ENCODE measurements at places on chromosomes 5 and 9.

- DNase-seq = no peak
These were observed 966.3 kb upstream of the C9orf72 start for GRCh38 chr9:28539434-28540070.

GRCh38 chr5:135609981-135610380 is 31.2 kb upstream of the CXCL14 start:
- DNase-seq = no peak

- no peak for DNase-seq
These were observed 321.5 kb downstream of the ENC1 start for GRCh38 chr5:74319076-74319475.

- DNase-seq = no peak
These were observed 29.0 kb downstream of the THBS4 start for GRCh38 chr5:80064124-80064523.
